Large intestine (tissue), 12 donors: ENCODE measurements at places on chromosomes 7 and 10.
A peak's percentile ranks its signal among the peaks of the same experiment; 100 is the strongest.

DNA sequence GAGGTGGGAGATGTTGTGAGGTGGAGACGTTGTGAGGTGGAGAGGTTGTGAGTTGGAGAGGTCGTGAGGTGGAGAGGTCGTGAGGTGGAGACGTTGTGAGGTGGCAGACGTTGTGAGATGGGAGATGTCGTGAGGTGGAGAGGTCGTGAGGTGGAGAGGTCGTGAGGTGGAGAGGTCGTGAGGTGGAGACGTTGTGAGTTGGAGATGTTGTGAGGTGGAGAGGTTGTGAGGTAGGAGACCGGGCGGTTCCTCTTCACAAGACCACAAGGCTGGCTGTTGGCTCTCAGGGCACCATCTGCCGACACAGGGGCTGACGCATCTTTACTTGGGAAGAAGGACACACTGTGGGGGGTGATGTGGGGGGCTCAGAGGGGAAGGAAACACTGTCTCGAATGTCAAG lies 34.7 kb upstream of the SHH start:
- DNase-seq: no peak

DNA sequence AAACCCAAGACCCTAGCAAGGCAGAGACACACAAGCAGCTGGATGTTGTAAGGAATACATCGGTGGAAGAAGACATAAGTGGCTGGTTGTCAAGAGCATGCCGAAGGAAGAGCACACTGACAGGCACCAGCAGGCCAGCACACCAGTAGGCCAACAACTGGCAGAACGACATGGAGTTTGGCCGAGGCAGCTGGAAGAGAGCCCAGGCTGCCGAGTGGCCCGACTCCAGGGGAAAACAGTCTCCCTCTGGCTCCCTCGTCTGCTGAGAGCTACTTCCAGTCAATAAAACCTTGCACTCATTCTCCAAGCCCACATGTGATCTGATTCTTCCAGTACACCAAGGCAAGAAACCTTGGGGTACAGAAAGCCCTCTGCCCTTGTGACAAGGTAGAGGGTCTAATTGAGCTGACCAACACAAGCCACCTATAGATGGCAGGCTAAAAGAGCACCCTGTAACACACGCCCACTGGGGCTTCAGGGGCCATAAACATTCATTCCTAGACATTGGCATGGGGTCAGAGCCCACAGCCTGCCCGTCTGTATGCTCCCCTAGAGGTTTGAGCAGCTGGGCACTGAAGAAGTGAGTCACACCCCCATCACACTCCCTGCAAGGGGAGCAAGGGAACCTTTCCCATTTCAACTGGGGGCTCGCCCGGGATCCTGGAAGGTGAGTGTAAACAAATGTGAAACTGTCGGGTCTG lies 14.7 kb upstream of the TNS3 start:
- DNase-seq: no peak

GRCh38 chr7:55550010-55550663 lies 22.2 kb downstream of the VOPP1 start:
- no peak for DNase-seq

GRCh38 chr7:69813637-69814240 lies 215.5 kb downstream of the AUTS2 start:
- DNase-seq: peak; percentile 15

GRCh38 chr10:109932391-109932790 lies 9.1 kb upstream of the XPNPEP1 start:
- no peak for DNase-seq

DNA sequence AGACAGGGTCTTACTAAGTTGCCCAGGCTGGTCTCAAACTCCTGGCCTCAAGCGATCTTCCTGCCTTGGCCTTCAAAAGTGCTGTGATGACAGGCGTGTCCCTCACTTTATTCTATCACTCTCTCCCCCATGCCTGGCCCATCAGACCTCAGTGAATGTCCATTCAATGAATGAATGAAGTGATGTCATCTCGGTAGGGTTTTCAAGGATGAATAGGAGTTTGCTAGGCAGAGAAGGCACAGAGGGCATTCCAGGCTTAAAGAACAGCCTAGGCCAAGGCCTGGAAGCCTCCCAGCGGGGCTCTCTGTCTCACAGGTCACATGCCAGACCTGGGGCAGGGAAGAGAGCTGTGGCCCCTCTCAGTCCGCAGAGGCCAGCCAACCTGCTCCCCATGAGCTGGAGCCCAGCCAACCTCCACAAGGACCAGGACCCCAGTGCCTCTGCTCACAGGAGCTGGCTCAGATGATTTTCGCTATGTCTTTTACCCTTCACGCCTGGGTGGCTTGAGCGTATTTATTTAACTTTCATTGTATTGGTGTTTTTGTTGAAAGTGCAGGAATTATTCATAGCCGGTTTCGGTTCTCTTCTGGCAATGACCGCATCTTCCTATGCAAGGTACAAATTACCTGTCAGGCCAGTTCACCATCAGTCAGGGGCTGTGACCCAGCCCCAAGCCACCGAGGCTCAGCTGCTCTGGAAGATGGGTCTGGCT lies 11.8 kb upstream of the TNRC18 start:
- no peak for DNase-seq

GRCh38 chr10:58969576-58969975 lies 206.9 kb upstream of the PHYHIPL start:
- DNase-seq: no peak
